AG08395 (cell line): ENCODE measurements at places on chromosomes 2 and 18.
A peak's percentile ranks its signal among the peaks of the same experiment; 100 is the strongest.

- DNase-seq, result no peak
These were observed 23.4 kb upstream of the FAM110C start for GRCh38 chr2:69366-70344.

DNA sequence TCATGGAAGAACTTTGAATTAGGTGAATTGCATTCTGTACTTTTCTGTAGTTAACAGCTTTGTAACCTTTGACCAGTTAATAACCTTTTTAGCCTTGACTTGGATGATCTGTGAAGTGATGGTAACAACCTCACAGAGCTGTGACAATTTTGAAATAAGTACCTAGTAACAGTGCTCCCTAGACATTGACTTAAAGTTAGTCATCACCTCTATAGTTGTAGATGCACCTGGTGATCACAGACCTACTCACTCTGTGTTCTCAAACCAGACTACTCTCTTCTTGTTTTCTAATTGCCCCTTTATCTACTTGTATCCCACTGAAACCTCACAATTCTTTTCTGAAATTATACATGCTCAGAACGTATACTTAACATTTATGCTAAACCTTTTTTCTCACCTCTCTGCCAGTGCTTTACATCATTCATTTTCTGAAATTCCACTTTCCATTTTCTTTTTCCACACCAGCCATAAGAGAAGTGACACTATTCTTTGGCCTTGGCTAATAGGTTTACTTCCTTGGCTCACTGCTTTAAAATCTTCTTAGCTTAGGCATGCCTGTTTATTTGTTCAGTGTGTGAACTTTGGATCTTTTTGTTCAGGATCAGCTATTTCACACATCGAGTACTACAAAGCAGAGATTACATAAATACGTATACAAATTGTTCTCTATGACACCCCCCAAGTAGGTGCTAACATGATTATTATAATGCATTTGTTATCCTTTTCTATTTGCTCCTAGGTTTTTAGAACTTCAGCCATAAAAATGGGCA is 9.3 kb downstream of the YPEL5 start:
- DNase-seq, result no peak

DNA sequence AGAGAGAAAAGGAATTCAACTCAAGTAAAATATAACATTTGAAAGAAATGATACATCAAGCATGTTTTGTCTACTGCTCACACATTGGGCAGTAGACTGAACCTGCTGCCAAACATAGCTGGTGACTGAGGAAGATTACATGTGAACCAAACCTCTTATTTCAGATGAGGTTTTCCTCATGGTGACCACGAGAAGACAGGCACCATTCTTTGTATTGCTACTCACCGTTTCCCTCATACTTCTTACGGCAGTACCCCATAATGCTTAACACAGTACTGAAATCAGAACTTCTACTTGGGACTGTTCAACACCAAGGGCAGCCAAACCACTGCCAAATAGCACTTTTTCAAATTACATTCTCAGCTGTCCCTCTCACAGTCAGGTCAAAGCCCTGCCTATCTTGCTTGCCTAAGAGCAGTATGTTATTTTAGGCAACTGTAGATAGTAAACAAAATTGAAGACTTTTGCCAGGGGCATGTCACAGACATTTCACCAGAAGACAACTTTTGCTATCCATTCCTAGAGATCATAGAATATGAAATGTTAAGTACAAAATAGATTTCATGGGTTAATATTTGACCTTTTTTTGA is 167.1 kb upstream of the DOK6 start:
- DNase-seq, result peak; percentile 50

DNA sequence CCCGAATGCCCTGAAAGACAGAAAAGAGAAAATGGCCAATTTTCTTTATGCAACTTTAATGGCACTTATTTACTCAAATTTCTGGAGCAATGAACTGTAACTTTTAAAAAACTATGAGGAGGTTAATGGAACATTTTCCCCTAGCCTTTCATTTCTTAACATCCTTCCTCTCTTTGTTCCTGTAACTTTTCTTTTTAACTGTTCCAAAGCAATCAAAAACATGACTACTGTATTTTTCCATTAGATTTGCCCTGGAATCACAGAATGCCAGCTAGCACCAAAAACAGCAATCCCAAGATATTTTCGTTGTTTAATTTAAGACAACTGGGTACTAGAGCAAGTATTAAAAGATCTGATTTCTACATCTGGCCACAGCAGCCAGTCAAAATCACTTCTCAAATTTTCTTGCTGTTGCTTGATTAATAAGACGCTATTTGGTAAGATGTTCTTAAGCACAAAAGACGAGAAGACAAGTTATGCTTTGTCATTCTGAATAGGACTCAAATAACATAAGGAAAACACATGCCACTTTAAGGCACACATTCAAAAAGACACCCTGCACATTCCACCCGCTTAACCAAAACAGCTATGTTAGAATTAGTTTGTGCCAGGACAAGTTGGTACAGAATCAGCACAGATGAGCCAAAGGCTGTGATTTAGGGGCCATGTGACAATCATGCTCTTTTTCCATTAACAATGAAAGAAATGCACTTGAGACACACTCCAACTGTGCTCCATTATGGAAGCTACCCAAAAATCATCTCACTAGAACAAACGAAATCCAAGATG is 3.6 kb downstream of the STARD7 start:
- peak; percentile 31 for DNase-seq

DNA sequence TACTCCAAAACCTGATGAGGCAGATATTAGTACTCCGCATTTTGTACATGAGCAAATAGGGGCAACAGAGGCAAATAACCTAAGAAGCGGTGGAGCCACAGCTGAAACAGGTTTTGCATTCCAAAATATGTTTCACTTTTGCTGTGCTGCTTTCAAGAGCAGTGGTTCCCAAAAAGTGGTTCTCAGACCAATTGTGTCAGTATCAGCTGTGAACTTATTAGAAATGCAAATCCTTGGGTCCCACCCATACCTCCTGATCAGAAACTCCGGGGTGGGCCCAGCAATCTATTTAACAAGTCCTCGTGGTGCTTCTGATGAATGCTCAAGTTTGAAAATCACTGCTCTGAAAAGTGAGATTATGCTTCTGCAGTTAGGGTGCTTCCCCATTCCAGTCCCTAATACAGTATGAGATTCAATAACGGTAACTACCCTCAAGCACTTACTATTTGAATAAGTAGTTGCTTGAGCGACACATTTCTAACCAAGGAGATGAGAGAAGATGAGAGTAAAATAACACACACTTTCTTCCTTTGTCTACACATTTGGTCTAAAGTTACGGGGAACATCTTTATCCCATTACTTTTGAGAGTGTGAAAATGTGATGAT is 17.8 kb upstream of the TCF4 start:
- DNase-seq, result no peak

DNA sequence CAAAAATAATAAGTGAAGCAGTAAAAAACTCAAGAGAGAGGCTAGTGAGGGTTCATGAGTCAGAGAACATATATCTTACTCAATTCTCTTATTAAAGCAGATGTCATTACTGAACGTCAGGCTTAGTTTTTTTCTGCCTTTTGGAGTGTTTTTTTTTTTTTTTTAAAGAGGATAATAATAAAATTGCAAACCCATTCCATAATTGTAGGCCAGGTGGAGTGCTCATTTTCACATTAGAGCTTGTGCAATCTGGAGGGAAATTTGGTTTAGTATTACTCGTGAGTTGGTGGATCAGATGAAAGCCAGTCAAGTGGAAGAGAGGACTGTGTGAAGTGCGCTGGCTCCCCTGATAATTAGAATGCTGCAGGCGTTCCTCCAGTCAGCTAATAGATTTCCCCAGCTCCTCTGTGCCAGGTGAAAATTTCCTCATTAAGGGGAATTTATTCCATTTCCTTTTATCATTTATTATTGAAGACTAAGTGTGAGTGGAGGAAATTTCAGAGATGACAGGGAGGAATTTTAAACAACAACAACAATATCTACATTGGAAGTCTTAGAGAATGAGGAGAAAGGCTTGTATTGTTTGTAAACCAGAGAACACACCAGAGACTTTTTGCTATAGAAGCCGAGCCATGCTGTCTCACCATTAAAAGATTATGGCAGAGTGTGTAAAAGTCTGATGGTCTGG is 74.6 kb downstream of the CPS1 start:
- no peak for DNase-seq

GRCh38 chr2:50143822-50144575 is 887.9 kb downstream of the NRXN1 start:
- peak; percentile 60 for DNase-seq

- no peak for DNase-seq
These were observed 63.9 kb downstream of the PHLPP1 start for GRCh38 chr18:62778976-62779869.

GRCh38 chr2:112607680-112608438 is 23.4 kb downstream of the CHCHD5 start:
- no peak for DNase-seq

DNA sequence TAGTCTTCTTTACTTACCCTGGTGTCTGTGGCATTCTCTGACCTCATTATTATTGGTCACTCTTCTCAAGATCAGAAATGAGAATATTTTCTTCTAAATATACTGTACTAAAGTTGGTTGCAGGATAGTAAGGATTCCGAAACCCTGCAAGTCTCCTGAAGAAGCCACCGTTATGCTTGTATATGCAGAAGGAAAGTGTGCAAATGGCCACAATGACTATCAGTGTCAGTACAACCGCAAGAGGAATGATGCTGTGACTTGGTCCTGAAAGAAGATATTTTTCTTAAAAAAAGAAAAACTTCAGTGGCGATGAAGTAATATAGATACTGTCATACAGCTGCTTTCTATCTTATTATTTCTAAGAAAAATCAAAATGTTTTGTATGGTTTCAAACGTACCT is 120.7 kb downstream of the PLA2R1 start:
- no peak for DNase-seq

DNA sequence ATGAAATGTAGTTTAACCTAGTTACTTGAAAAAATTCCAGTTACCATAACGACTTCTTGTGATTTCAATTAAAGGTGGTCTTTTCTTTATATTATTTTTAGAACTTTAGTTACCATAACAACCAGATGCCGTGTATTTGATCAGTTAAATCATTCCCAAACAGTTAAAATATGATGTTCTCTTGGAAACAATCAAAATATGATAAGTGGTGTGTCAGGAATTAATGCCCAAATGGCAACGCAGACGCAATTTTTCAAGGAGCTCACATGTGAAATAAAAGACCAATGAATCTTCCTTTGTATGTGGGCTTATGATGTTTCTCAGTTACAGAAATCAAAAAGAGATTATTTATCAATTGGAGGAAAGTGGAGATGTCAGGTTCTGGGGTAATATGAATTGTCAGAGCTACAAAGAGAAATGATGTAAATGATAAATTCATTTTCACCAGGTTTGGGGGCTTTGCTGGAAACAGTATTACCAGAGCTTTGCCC is 189.1 kb upstream of the PARD3B start:
- DNase-seq, result no peak

DNA sequence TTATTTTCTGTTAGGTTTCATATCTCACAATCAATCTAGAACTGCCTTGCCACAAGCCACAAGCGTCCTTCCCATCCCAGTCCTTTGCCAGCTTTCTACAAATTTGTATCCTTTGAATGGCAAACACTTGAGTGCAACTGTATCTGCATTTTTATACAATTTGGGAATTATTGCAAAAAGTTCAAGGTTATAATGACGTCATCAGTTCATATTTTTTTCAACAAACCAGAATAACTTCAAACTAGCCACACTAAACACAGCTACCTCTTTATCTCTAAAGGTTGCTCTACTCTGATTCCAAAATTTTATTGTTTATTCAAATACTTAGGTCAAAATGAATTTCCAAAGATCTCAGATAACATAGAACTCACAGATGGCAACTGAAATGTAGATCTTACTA is 877.1 kb downstream of the TMEM182 start:
- no peak for DNase-seq

DNA sequence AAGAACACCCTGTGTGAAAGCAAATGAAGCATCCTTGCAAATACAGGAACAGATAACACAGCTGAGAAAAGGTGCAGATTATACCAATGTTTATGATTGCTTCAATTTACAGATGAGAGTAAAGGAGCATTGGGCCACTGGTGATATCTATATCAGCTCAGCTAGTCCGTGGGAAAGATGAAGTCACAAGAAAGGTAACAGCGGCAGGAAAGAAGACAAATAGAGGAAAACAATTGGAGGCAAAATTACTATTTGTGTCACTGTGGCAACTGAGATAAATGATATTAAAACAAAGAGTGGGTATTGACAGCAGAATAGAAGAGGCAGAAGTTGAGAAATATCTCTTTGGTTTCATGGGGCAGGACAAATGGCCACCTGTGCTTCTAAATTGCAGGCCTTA is 121.2 kb upstream of the CAVIN2 start:
- DNase-seq, result no peak

- DNase-seq, result no peak
These were observed 42.8 kb upstream of the CYTIP start for GRCh38 chr2:157486596-157487270.

DNA sequence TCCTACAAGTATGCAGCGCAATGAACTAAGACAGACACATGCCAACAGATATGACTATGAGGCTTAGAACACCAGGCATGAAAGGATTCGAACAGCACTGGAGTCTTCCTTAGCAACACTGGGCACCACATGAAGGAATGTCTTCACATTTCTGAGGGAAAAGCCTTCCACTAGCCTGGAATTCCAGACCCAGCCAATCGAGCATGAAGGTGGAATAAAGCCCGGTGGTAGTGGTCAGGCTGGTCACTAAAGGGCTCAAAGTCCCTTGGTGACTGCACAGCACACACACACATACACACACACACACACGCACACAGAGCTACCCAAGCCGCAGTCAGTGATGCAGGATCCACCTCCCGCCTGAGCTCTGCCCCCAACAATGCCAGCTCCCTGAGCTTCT is 19.7 kb upstream of the SFXN5 start:
- peak; percentile 56 for DNase-seq

DNA sequence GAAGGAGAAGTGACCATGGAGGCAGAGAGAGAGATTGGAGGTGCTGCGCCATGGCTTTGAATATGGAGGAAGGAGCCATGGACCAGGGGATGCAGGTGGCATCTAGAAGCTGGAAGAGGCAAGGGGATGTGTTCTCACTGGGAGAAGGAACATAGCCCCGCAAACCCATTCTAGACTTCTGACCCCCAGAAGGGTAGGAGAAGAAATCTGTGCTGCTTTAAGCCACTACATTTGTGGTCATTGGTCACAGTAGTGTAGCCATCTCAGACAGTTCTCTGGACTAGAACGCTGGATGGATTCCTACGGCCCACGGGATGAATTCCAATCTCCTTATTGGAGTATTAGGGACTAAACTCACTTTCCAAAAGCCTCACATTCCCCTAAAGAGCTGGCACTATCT is 67.8 kb downstream of the PTGR3 start:
- no peak for DNase-seq

DNA sequence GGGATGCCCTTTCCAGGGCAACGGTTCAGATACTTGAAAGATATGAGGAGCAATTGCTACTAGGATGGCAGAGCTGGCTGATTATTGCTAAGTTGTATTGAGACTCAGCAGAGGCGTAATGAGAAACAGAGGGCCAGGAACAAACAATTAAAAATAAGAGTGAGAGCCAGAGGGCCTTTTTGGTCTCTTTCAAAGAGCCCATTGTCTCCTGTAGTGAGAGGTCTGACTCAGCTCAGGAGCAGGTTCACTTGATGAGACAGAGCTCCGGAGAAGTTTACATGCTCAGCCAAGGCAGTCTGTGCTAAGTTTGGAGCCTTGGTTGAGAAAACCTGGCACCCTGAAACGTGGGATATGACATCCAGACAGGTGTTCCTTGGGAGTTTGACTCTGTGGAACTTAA is 303.9 kb upstream of the DLGAP1 start:
- DNase-seq, result no peak

- no peak for DNase-seq
These were observed 256.3 kb downstream of the CCDC178 start for GRCh38 chr18:33184175-33184574.
